ENCODE measurements at places on chromosomes 5 and 9.

GRCh38 chr9:135973277-135974219, 12.4 kb upstream of the UBAC1 start:
- no peak overlapping the region for H3K27ac ChIP-seq
- no peaks in the 10 kb centered on the region for H3K36me3 ChIP-seq
- no peaks in the 10 kb centered on the region for H3K27me3 ChIP-seq
- H3K4me1 ChIP-seq = peaks cover 5% of the 10 kb centered on the region

- no peaks in the 10 kb centered on the region for H3K4me1 ChIP-seq
- no peak overlapping the region for H3K27ac ChIP-seq
- H3K27me3 ChIP-seq = peaks cover 13% of the 10 kb centered on the region
- ATAC-seq = no peak
- H3K4me3 ChIP-seq = no peak overlapping the region
Measured at GRCh38 chr9:38092200-38092524, 23.1 kb upstream of the SHB start.

- no peak overlapping the region for H3K4me3 ChIP-seq
- H3K36me3 ChIP-seq = no peaks in the 10 kb centered on the region
- H3K27ac ChIP-seq = no peak overlapping the region
- no peaks in the 10 kb centered on the region for H3K27me3 ChIP-seq
- ATAC-seq = no peak
Measured at GRCh38 chr5:136781464-136781863, 416.1 kb upstream of the TRPC7 start.

GRCh38 chr9:37385286-37385685, 37.2 kb upstream of the GRHPR start:
- no peaks in the 10 kb centered on the region for H3K36me3 ChIP-seq
- no peak overlapping the region for H3K27ac ChIP-seq
- no peak overlapping the region for H3K4me3 ChIP-seq
- ATAC-seq = no peak
- peaks cover 3% of the 10 kb centered on the region for H3K27me3 ChIP-seq
- H3K4me1 ChIP-seq = no peaks in the 10 kb centered on the region

DNA sequence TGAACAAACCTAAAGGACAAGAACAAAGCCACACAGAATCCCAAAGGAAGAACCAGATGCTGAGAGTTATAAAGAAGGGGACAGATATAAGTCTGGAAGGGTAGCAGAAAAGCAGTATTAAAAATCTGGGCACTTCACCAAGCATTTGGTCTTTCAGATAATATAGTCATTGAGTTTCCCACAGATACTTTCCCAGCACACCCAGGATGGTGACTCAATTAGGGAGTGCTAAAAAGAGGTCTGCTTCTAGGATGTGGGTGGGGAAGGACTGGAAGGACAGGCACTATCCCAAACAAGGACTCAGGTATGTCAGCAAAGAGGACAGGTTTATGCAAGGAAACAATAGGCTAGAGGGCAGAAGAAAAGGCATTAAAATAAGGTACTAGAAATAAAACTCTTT, 59.3 kb downstream of the DIAPH1 start:
- H3K27me3 ChIP-seq = no peaks in the 10 kb centered on the region
- H3K27ac ChIP-seq = peak overlapping the region; percentile 31
- H3K36me3 ChIP-seq = peaks cover 98% of the 10 kb centered on the region
- ATAC-seq = no peak

DNA sequence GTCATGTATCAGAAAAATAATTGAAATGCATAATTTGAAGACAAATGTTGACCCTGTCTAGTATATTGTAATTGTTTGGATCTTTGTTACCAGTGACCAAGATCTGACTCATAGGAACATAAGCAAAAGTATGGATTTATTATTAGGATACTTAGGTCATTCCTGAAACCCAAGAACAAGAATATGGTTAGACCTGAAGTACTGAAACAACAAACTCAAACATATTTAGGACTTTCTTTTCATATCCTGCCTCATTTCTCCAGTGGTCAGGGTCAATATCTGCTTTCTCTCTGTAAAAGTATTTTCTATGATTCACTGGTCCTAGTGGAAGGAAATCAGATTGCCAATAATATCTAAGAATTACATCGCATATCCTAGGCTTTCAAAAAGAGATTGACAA, 1937.1 kb upstream of the WWC1 start:
- no peak overlapping the region for H3K27ac ChIP-seq
- H3K4me1 ChIP-seq = no peaks in the 10 kb centered on the region
- no peak overlapping the region for H3K4me3 ChIP-seq
- no peak for ATAC-seq

GRCh38 chr9:95460518-95461164, 56.1 kb downstream of the PTCH1 start:
- no peaks in the 10 kb centered on the region for H3K27me3 ChIP-seq
- peaks cover 22% of the 10 kb centered on the region for H3K4me1 ChIP-seq
- H3K36me3 ChIP-seq = peaks cover 37% of the 10 kb centered on the region
- H3K27ac ChIP-seq = no peak overlapping the region
- H3K4me3 ChIP-seq = no peak overlapping the region

- no peaks in the 10 kb centered on the region for H3K27me3 ChIP-seq
- ATAC-seq = no peak
- no peak overlapping the region for H3K27ac ChIP-seq
- no peaks in the 10 kb centered on the region for H3K36me3 ChIP-seq
- no peak overlapping the region for H3K4me3 ChIP-seq
- no peaks in the 10 kb centered on the region for H3K4me1 ChIP-seq
Measured at GRCh38 chr5:99369797-99370593, 441.2 kb upstream of the CHD1 start.

GRCh38 chr5:173056783-173057061, 570 bp downstream of the CREBRF start:
- H3K4me1 ChIP-seq = peaks cover 15% of the 10 kb centered on the region
- peaks cover 19% of the 10 kb centered on the region for H3K36me3 ChIP-seq
- peak overlapping the region; percentile 94 for H3K27ac ChIP-seq
- peaks cover 4% of the 10 kb centered on the region for H3K27me3 ChIP-seq
- peak overlapping the region; percentile 91 for H3K4me3 ChIP-seq
- peak; percentile 53 for ATAC-seq

DNA sequence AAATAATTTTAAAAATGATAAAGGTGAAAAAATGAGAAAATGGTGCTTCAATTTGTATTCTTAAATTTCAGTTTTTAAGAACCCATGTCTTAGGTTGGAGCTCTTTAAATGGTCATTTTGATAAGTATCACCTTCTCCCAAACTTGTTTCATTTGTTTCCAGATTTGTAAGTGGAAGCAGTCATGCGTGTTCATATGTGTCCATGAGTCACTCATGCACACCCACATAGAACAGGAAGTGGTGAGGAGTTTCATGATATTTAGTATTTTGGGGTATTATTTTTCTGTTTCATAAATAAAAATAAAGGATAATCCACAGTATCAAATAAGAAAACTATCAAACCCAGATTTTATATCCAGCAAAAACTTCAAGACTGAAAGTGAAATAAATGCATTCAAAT, 570.4 kb upstream of the ST8SIA4 start:
- ATAC-seq = no peak
- H3K4me3 ChIP-seq = no peak overlapping the region
- no peak overlapping the region for H3K27ac ChIP-seq
- H3K36me3 ChIP-seq = no peaks in the 10 kb centered on the region
- peaks cover 5% of the 10 kb centered on the region for H3K27me3 ChIP-seq

GRCh38 chr5:74092766-74093165, 466.8 kb downstream of the ARHGEF28 start:
- no peak for ATAC-seq
- H3K27ac ChIP-seq = no peak overlapping the region
- no peaks in the 10 kb centered on the region for H3K4me1 ChIP-seq

GRCh38 chr5:158154226-158155005, 295.5 kb upstream of the CLINT1 start:
- H3K27ac ChIP-seq = no peak overlapping the region
- ATAC-seq = no peak
- no peaks in the 10 kb centered on the region for H3K4me1 ChIP-seq

- H3K4me1 ChIP-seq = peaks cover 53% of the 10 kb centered on the region
- ATAC-seq = no peak
- peak overlapping the region; percentile 91 for H3K27ac ChIP-seq
- H3K36me3 ChIP-seq = peaks cover 5% of the 10 kb centered on the region
Measured at GRCh38 chr9:109976303-109976702, 196.3 kb downstream of the PALM2AKAP2 start.

GRCh38 chr5:77003246-77003645, 27.0 kb upstream of the AGGF1 start:
- ATAC-seq = no peak
- H3K4me3 ChIP-seq = no peak overlapping the region
- no peaks in the 10 kb centered on the region for H3K36me3 ChIP-seq
- H3K27me3 ChIP-seq = peaks cover 25% of the 10 kb centered on the region
- no peak overlapping the region for H3K27ac ChIP-seq
- no peaks in the 10 kb centered on the region for H3K4me1 ChIP-seq

DNA sequence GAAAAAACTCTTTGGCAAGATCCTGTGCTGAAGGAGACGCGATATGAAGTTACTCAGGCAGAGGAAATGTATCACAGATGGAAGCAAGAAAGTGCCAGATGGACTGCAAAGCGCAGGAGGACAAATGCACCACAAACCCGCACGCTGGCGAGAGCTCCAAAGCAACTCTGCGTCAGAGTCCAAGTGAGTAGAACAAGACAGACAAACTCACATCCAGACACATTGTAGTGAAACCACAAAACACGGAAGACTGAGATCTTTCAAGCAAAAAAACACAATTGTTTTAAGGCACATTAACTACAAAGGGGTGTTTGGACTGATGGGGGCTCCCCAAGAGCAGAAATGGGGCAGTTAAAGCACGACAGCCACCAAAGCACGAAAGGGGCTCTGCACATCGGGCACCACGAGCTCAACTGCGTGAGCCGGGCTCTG, 39.2 kb upstream of the NKD2 start:
- peaks cover 10% of the 10 kb centered on the region for H3K4me1 ChIP-seq
- H3K4me3 ChIP-seq = no peak overlapping the region
- no peak for ATAC-seq
- H3K27ac ChIP-seq = no peak overlapping the region
- peaks cover 56% of the 10 kb centered on the region for H3K27me3 ChIP-seq

DNA sequence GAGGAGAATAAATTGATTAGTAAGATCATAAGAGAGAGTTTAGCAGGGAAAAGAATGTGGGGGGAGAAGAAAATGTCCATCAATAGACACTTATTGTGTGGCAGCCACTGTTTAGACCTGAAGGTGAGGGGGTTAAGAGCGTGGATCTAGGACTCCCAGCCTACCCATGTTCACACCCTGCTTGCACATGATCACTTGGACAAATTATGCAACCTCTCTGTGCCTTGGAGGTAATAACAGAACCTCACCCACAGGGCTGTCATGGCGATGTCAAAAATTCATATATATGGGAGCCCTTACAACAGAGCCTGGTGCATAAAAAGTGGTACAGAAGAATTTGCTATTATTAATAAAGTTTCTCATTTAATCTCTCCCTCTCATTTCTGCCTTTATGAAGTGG, 86.0 kb upstream of the EQTN start:
- H3K27ac ChIP-seq = no peak overlapping the region
- no peak for ATAC-seq
- H3K4me3 ChIP-seq = no peak overlapping the region
- no peaks in the 10 kb centered on the region for H3K4me1 ChIP-seq
- no peaks in the 10 kb centered on the region for H3K36me3 ChIP-seq

DNA sequence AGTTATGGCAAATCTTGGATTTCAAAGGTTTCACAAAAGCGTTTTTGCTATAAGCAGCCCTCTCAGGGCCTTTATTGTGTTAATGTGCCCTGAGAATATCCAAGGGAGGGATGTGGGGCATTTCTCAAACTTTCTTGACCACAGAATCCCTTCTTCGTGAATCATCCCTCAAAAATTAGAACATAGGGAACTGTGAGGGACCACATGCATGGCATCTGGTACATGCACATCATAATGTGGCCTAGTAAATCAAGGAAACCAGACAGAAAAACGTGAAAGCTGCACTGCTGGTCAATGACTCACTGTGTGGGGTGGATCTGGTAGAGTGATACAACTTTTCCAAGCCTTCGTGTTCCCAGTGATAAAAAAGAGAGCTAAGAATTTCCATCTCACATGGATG, 22.4 kb downstream of the DDX31 start:
- no peak overlapping the region for H3K27ac ChIP-seq
- no peaks in the 10 kb centered on the region for H3K4me1 ChIP-seq
- peaks cover 100% of the 10 kb centered on the region for H3K36me3 ChIP-seq
- H3K27me3 ChIP-seq = no peaks in the 10 kb centered on the region
- peak; percentile 71 for ATAC-seq

DNA sequence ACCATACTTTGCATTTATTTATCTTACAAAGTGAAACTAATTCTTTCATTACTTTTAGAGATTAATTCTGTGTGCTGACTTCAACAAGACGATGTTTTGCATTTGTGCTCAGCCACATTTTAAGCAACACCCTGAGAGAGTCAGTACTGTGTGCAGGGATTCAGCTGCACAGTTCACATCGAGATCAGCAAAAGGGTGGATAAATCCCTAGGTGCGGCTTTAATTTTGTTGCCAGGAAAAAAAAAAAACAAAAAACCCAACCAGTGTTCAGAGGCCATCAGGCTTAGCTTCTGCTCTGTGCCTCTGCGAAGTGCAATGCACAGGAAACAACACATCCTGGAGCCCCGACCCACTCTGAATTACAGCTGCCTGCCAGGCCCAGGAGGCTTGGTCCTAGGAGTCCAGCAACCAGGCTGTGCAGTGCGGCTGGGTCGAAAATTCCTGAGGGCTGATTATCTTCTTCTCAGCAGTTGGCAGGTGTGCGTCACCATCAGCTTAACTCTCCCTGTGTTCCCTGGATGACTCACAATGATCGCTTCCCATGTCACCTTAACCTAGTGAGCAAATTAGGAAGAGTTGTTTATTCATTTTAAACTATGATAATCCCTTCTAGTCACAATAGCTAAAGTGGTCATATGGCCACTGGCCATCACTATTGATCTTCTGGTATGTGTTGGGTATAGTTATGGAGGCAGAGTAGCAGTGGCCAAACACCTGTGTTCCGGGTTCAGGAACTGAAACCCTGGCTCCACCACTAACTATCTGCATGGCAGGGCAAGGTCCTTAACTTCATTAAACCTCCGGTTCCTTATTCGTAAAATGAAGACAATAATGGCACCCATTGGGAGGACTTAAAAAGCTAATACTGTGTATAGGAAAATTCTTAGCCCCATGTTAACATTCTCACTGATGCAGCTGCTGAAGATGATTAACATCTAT, 31.2 kb upstream of the NDUFB6 start:
- H3K4me1 ChIP-seq = no peaks in the 10 kb centered on the region
- H3K4me3 ChIP-seq = no peak overlapping the region
- peaks cover 7% of the 10 kb centered on the region for H3K27me3 ChIP-seq
- H3K27ac ChIP-seq = no peak overlapping the region
